Astrocyte (in vitro differentiated cells and primary cell): ENCODE measurements at places on chromosomes 13 and 19.

GRCh38 chr13:59247171-59247570 is 916.6 kb downstream of the DIAPH3 start:
- no peak overlapping the region for H3K4me3 ChIP-seq
- H3K27me3 ChIP-seq: no peaks in the 10 kb centered on the region
- no peak for DNase-seq
- no peaks in the 10 kb centered on the region for H3K36me3 ChIP-seq
- no peak overlapping the region for H3K27ac ChIP-seq
- no peaks in the 10 kb centered on the region for H3K4me1 ChIP-seq

GRCh38 chr13:24124789-24125476 is 35.6 kb upstream of the SPATA13 start:
- no peaks in the 10 kb centered on the region for H3K4me1 ChIP-seq
- no peak overlapping the region for H3K27ac ChIP-seq
- H3K27me3 ChIP-seq: peaks cover 7% of the 10 kb centered on the region
- H3K4me3 ChIP-seq: no peak overlapping the region
- no peaks in the 10 kb centered on the region for H3K36me3 ChIP-seq

DNA sequence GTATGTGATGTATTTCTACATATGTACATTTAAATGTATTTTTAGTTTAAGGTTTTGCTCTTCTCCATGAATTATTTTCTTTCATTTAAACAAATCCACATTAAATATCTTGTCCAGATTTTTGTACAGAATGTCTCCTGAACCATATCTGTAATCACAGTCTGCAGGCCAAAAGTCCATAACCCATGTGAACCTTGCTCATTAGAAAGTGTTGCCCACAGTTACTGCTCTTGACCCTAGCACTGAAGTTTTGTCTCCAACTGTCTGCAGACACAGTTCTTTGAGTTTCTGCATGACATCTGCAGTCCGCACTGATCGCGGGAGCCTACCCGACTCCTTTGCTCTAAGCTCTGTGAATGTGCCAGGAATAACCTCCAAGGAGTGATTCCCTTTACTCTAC is 626.2 kb upstream of the SLC10A2 start:
- no peaks in the 10 kb centered on the region for H3K27me3 ChIP-seq
- DNase-seq: no peak
- H3K27ac ChIP-seq: no peak overlapping the region
- no peak overlapping the region for H3K4me3 ChIP-seq
- no peaks in the 10 kb centered on the region for H3K4me1 ChIP-seq

DNA sequence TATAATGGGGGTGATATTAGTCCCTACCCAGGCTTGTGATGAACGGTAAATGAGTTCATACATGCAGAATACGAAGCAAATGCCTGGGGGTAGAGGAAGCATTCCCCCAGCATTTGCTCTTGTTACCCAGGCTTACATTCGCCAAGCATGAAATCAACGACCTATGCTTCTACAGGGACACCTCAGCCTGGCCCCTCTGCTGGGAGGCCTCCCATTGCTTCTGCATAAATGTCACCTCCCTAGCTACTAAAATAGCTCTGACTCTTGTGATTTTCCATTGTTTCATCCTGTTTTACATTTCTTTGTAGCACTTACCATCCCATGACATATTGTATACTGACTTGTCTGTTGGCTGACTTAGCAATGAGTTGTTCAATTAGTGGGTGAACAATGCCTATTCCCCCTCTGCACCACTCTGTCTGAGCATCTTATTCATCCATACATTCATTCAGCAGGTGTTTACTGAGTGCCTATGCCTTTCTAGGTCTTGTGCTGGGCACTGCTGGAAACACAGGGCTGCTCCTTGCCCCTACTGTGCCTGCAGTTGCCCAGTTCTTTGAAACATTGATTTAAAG is 47.0 kb downstream of the SPTBN4 start:
- no peak overlapping the region for H3K27ac ChIP-seq
- H3K36me3 ChIP-seq: no peaks in the 10 kb centered on the region
- no peak for DNase-seq

GRCh38 chr19:48495396-48495795 is 16.2 kb downstream of the LMTK3 start:
- no peak overlapping the region for H3K27ac ChIP-seq
- peaks cover 9% of the 10 kb centered on the region for H3K27me3 ChIP-seq
- no peak for DNase-seq

GRCh38 chr19:30676990-30677679 is 305.0 kb downstream of the ZNF536 start:
- no peaks in the 10 kb centered on the region for H3K4me1 ChIP-seq
- H3K27ac ChIP-seq: no peak overlapping the region
- no peaks in the 10 kb centered on the region for H3K36me3 ChIP-seq
- H3K27me3 ChIP-seq: peaks cover 12% of the 10 kb centered on the region
- DNase-seq: no peak

GRCh38 chr13:58583966-58584365 is 952.4 kb downstream of the PCDH17 start:
- no peaks in the 10 kb centered on the region for H3K36me3 ChIP-seq
- no peaks in the 10 kb centered on the region for H3K4me1 ChIP-seq
- no peak overlapping the region for H3K27ac ChIP-seq

DNA sequence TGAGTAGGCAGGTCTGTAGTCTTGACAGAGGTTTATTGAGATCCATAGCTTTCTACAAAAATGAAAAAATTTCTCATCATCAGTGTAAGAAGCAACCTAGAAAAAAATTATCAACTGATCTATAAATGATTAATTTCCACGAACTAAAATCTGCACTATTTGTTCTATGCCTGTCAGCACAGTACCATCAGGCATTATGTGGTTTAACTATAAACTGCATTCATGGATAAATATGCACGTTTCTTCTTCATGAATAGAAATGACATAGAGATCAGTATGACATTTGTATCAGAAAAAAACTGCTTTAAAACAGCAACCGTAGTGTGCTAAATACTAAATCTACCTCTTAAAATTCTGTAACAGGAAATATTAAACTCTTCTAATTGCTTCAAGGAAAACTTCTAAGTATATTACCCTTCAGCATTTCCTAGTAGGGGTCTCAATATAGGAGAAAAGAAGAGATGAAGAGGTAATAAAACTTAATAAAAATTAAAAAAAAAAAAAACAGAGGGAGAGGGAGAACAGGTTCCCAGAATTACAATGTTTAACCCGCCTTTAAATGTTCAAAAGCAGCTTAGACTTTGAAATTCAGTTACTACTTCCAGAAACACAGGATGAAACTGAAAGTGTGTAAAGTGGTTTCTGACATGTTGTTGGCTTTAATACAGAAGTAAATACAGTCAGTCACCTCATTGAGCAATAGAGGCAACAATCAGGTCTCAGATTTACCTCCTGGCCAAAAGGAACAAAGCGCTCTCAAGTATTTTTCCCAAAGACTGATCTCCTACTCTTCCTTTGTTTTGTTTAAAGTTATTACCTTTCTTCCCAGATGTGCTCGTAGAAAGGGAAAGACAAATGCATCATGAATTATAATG is 144.4 kb downstream of the DIAPH3 start:
- no peaks in the 10 kb centered on the region for H3K27me3 ChIP-seq
- no peak overlapping the region for H3K4me3 ChIP-seq
- no peaks in the 10 kb centered on the region for H3K36me3 ChIP-seq
- H3K27ac ChIP-seq: no peak overlapping the region
- DNase-seq: peak; percentile 2

DNA sequence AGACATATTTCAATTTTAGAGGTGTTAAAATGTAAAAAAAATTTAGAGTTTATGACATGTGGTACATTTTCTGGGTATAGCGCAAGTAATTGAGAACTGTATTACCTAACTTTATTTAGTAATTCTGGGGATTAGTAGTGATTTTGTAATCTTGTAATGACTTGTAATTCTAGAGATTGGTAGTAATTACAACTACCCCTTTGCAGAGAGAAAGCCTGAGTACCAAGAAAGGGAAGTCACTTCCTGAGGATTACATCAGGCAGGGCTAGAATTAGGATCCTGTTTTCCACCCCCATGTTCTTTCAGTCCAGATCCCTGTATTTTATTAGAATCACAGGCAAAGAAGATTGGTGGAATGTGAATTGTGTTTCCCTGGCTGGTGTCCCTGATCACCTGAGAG is 274.9 kb downstream of the KCNRG start:
- H3K27me3 ChIP-seq: no peaks in the 10 kb centered on the region
- H3K4me1 ChIP-seq: no peaks in the 10 kb centered on the region
- DNase-seq: no peak
- no peak overlapping the region for H3K27ac ChIP-seq
- no peak overlapping the region for H3K4me3 ChIP-seq

DNA sequence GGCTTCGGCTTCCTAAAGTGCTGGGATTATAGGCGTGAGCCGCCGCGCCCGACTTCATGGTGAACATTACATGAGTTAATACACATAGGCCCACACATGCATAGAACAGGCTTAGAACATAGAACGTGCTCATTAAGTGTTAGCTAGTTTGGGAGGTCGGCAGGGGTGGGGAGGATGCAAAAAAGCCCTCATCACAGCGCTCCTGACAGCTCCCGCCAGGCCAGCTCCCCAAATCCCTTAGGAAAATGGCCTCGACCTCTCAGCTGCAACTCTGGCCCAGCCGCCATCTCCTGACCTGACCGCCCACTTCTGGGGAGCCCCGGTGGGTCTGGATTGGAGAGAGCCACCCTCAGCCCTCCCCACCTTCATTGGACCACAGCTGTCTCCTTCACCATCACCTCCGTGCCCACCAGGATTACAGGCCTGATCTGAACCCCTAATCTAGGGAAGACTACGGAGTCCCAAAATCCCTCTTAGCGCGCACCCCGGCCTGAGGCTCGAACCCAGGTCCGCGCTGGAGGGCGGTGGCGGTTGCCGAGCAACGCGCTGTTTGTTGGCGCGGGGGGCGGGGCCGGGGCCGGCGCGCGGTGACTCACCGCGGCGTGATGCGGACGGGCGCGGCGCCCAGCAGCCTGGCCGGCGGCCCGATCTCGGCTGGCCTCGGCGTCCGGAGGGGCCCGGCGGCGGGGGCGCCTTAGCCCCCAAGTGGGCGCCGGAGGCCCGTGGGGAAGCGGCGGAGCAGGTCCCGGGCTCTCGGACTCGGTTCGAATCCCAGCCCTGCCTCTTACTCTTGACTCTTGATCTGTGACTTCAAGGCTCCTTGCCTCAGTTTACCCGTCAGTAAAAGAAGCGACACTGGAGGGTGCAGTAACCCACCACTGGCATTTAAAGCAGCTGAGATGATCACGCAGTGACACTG is 26.7 kb upstream of the NANOS3 start:
- H3K4me1 ChIP-seq: peaks cover 61% of the 10 kb centered on the region
- H3K4me3 ChIP-seq: peak overlapping the region; percentile 47
- H3K27me3 ChIP-seq: no peaks in the 10 kb centered on the region
- H3K27ac ChIP-seq: peak overlapping the region; percentile 100
- H3K36me3 ChIP-seq: no peaks in the 10 kb centered on the region
- DNase-seq: no peak

DNA sequence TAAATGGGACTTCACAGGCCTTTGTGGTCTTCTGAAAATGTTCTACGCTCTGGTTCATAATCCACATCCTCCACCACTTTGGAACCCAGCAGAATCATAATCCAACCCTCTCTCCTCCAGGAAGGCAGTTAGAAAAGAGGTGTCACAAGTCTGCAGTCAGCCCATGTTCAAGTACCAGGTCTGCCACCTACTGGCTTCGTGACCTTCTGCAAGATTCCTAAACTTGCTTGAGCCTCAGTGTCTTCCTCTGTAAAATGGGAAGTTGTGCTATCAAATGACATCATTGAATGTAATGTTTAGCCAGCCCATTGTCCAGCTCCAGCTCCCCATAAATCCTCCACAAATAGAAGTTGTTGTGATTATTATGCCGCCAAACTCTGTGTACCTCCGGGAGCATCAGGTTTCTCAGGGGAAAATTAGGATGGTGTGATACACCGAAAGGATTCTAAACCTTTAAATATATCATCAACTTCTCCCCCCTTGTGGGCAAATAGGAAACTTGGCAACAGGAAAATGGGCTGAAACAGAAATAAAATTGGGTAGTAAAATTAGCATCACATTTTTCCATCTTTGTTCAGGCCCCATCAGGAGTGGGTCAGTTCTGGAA is 109.7 kb downstream of the NUFIP1 start:
- H3K36me3 ChIP-seq: no peaks in the 10 kb centered on the region
- H3K27ac ChIP-seq: no peak overlapping the region
- no peak overlapping the region for H3K4me3 ChIP-seq
- no peaks in the 10 kb centered on the region for H3K27me3 ChIP-seq
- peak; percentile 48 for DNase-seq

DNA sequence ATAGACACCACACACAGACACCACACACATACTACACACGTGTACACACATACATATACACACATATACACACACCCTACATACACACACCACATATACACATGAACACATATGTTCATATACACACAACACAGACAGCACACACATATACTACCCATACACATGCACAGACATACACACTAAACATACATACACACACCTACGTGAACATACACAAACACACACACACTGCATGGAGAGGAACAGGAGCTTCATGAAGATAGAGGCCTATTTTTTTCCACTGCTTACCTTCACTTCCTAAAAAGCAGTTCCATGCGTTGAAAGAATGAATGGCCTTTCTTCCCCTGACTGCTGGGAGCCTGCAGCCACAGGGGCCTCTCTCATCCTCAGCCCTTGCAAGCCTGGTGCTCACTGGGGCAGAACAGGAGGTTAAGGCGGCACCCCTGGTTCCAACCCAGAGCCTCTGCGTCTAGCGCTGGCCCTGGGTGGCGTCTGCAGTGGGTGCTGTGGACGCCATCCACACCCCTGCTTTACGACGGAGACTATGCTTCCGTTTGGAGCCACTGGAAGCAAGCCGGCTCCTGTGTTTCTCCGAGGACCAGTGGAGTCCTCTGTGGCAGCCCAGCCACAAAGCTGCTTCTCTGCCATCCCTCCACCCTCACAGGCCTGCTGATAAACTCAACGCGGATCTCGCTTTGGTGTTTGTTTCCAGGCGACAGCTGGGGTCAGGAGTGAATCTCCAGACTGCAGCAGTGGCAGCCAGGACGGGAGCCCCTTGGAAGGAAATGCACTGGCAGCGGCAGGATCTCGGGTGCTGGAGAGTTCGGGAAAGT is 1.9 kb upstream of the RASA3 start:
- no peak overlapping the region for H3K4me3 ChIP-seq
- no peaks in the 10 kb centered on the region for H3K27me3 ChIP-seq
- DNase-seq: no peak
- H3K36me3 ChIP-seq: no peaks in the 10 kb centered on the region

DNA sequence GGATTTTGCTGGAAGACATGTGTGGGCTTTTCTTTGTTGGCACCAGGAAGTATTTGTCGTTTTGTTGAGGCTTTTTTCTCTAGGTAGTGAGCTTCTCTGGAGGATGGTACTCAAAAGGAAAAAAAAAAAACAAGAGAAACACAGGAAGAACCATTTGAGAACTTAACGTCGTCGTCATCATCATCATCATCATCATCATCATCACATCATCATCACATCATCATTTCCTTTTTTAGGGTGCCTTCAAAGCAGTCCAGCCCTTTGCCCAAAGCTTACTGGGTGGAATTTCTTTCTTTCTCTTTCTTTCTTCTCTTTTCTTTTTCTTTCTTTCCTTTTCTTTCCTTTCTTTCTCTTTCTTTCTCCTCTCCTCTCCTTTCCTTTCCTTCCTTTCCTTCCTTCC is 2.2 kb upstream of the AMER2 start:
- no peak for DNase-seq
- H3K4me1 ChIP-seq: peaks cover 10% of the 10 kb centered on the region
- H3K36me3 ChIP-seq: no peaks in the 10 kb centered on the region
- H3K27ac ChIP-seq: no peak overlapping the region
- peaks cover 40% of the 10 kb centered on the region for H3K27me3 ChIP-seq
